Head of caudate nucleus (tissue), 42 donors: ENCODE measurements at places on chromosomes 16 and 17.

DNA sequence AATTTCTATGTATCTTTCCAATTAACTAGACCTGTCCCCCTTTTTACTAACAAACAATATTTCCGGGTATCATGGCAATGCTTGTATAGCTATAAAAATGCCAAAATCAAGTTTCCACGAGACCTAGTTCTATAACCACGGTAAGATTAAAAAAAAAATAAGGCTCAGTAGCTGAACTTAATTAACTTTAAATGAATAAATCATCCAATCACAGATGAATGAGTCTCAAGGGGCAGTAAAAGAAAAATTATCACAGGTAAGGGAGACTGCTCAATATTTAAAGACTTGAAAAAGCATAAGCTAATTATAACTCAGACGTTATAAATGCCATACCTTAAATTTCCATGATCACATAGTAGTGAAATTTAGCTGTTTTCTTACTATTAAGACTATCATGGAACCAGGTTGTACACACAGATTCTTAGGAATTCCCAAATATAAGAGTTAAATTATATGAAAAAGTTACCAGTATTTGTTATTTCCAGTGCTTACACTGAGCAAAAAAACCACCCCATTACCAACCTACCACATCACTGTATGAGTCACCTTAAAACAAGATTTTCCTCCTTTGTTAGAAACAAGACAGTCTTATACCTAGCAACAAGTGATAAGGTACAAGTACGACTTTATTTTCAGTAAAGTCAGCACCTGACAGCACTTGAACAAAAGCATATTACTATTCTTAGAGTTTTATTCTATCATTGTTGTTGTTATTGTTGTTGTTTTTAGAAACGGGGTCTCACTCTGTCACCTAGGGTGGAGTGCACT lies 20.6 kb downstream of the SSH2 start:
- DNase-seq = no peak

DNA sequence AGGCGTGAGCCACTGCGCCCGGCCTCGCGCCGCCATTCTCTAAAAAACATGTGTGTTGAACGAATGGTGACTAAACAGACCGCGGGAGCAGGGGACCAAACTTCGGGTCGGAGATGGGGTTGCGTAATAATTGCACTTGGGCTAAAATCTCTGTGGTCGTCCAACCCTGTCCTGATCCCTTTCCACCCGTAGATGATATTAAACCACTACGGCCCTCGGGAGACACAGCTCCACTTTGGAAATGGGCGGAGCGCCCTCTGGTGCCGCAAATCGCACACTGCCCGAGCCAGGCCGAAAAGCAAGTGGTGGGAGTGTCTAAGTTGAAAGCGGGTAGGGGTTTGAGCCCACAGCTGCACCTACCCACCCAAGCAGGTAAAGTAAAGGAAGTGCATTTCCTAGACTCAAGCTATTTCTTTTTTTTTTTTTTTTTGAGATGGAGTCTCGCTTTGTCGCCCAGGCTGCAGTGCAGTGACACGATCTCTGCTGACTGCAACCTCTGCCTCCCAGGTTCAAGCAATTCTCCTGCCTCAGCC lies 17.0 kb downstream of the CAVIN1 start:
- peak; percentile 89 for DNase-seq

- no peak for DNase-seq
These were observed 17.1 kb upstream of the CCR7 start for GRCh38 chr17:40582328-40582901.

DNA sequence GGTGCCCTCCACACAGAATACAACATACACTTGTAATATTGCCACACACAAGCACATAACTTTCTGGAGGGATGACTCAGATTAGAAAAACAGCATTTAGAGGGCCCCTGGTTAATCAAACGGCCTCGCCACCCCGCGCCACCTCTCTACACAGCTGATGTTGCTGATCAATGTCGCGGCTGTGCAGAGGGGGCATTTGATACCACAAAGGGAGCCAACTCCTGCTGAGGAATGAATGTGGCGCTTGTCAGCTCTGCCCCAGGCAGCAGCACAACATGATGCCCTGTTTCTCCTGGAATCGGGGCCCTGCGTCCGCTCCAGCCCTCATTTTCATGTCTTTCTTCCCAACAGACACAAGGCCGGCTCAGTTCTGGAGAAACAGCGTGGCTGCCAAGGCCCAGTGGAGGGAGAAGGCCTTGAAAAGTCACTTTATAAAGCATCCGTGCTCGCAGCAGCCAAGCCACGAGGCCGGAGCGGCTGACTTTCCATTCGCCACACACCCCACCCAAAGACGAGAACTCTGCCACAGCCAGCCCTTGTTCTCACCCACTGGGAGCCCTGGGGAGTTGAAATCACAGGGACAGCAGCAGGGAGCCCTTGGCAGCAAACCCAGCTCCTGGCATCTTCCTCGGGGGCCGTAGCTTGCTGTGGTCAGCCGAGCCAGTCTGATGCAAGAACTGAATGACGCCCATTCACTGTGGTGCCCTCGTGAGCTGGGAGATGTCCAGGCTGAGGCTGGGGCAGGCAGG lies 65.6 kb downstream of the XYLT1 start:
- DNase-seq = peak; percentile 98

- DNase-seq = no peak
These were observed 22.9 kb downstream of the ADORA2B start for GRCh38 chr17:15967706-15968399.

DNA sequence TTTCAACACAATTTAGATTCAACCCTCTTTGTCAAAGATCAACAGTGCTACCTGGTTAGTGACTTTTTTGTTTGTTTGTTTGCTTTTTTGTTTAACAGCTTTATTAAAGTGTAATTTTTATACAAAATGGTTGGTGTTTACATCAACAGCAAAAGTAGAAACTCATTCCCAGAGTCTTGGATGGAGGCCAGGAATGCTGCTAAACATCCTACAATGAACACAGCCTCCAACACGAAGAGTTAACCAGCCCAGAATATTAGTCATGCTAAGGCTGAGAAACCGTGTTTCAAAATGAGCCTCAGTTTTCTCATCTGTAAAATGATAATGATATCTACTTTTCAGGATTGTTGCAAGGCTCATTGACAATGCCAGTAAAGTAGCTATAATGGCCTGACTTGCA lies 211.0 kb upstream of the MAF start:
- DNase-seq = no peak

- DNase-seq = no peak
These were observed 53.4 kb upstream of the CBX4 start for GRCh38 chr17:79892457-79893241.
